ENCODE measurements at places on chromosomes 2 and 18.

DNA sequence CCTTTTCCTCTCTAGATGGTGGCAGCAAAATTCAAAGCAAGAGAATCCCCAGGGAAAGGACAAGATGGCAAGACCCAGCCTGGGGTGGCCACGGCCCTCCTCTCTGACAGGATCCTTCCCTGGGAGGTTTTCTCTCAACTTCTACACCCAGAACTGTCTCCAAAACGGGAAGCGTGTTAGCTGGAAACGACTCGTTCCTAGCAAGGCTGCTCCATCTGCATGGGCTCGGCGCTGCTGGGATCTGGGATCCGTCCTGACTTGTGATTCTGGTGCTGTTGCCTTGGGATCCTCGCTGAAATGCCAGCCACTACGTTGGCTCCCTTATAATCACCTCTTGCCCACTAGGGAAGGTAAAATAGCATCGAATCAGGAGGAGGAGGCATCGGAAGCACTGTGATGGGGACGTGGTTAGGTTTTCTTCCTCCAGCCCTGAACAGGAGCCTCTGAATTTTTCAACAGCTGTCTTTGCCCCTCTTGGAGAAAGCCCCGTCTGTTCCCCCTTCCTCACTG is 514.8 kb upstream of the MYT1L start:
- no peak for DNase-seq

DNA sequence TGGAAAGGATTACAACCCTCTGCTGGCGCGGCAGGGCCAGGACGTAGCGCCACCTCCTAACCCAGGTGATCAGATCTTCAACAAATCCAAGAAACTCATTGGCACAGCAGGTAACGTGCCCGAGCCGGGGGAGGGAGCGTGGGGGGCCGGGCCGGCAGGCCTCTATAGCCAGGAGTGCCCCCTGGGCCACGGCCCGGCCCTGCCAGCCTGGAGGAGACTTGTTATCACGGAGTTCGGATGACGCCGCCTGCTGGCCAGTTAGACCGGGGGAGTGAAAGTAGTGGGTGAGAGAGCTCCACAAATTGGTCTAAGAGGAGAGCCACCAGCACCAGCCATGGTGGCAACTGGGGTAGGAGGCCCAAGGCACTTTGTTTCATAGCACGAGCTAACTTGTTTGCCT is 8.6 kb upstream of the TMEM214 start:
- no peak for DNase-seq

- no peak for DNase-seq
Observed at GRCh38 chr2:1538663-1539062, 125.4 kb downstream of the TPO start.

DNA sequence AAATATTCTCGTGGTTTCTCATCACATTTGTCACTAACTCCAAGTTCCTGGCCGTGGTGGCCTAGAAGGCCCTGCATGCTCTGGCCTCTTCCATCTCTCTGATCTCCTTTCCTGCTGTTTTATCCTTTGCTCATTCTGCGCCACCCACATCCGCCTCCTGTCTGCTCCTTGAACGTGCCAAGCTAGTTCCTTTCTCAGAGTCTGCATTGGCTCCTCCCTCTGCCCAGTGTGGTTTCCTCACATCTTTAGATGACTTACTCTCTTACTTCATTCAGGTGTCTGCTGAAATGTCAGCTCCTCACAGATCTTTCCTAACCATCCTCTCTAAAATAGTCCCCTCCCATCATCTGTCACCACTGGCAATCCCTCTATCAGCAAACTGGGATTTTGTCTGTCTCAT is 158.6 kb upstream of the RBMS1 start:
- DNase-seq: peak; percentile 58

DNA sequence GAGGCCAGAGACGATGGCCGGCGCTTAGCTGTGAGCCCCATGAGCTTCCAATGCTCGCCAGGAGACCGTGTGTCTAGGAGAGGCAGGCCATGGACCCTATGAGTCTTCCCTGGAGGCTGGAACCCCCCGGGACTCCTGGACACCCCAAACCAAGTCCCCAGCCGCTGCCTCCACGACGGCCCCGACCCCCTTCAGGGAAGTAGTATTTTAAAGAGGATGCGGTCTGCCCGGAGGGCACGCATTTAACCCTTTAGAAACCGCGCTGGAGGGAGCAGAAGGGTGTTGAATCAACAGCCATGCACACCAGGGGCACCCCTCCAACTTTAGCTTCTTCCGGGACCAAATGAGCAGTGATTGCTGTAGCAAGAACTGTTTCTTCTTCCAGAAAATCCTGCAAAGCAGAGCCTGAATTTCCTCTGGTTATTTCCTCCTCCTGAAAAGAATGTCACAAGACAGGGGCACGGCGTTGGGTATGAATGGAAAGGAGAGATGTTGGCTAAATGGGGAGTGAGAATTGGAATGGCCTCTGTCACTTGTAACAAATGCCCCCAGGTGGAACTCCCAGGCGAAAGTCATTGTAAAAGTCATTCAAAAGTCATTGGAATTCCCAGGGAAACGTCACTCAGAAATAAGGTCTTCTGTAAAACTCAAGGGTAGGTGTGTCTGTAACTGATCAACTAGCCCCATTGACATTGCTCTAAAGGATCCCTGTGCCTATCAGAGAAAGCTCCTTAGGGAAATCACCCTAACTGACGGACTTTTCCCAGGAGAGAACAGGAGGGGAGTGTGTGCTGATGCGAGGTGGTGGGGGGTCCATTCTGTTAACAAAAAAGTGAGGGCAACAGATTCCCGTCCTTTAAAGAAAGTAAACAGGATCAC is 5.8 kb upstream of the GBX2 start:
- no peak for DNase-seq

- no peak for DNase-seq
Observed at GRCh38 chr2:171297956-171298355, 135.8 kb downstream of the METTL8 start.

DNA sequence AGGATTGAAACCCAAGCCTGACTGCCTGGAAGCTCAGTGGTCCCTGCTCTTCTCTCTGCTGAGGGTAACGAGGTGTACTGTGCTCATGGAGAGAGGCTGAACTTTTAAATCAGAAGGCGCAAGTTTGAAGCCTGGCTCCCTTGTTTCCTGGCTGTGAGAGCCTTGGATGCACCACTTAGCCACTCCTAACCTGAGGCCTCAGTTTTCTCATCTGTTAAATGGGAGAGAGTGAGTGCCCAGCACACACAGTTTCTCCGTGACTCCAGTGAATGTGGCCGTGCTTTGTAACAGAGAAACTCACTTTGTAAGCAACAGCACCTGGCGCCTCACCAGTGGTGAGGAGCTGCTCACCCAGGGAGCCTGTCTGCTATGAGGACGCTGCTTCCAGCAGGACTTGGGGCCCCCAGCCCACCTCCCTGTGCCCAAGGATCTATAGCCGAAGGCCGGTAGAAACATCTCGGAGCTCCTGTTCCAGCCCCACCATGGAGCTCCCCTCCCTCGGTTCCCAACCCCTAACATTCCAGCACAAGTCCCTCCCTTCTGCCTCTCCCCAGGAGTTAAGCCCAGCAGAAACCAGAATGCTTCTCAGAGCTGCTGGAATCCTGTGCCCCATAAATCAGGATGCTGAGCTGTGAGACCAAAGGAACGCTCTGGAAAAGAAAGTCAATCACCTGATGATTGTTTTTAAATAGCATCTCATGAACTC is 20.3 kb upstream of the KCNK3 start:
- DNase-seq: peak; percentile 15

DNA sequence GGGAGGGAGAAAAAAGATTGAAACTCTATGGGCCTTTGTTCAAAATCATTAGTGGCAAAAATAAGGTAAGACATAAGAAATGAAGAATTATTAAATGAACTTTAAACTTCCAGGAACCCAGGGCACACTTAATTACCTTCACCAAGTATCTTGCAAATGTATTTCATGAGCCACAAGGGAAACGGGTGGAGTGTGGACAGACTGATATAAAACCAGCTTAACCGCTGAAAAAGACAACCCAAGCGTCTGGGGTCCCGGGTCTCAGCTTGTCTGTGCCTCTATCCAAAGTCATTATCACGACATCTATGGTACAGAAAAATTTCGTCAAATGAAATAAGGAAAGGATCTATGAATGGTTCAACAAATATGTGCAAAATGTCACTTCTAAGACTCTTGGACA is 13.9 kb upstream of the MBOAT2 start:
- DNase-seq: no peak

- peak; percentile 66 for DNase-seq
Observed at GRCh38 chr2:84474176-84474575, 15.1 kb upstream of the SUCLG1 start.

GRCh38 chr2:134470561-134471168 is 216.8 kb downstream of the MGAT5 start:
- DNase-seq: no peak

DNA sequence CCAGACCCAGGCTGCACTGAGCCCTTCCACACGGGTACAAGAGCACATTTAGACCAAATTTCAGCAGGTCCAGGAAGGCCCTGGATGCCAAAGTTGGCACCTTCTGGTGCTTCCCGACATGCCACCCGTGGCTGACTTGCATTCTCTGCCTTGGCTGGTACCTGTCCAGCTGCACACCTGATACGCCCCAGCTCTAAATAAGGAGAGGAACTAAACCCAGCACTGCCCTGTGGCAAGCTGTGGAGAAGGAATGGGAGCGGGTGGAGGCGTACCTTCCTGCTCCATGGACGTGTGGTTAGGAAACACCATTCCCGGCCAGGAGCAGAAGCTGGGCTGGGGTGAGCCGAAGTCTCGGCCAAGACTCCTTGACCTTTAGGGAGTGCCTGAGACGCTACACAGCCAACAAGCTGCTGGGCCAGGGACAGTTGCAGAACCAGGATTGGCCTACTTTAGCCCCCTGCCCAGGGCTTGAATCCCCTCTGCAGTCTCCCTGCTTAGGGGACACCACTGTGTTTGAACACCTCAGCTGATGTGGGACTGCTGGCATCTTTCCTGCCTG is 86.5 kb upstream of the TAF1B start:
- peak; percentile 87 for DNase-seq
